SHP77 (cell line): ENCODE measurements at places on chromosomes 2 and 18.

GRCh38 chr2:232447091-232447620 lies 8.8 kb upstream of the ALPI start:
- no peak for DNase-seq

DNA sequence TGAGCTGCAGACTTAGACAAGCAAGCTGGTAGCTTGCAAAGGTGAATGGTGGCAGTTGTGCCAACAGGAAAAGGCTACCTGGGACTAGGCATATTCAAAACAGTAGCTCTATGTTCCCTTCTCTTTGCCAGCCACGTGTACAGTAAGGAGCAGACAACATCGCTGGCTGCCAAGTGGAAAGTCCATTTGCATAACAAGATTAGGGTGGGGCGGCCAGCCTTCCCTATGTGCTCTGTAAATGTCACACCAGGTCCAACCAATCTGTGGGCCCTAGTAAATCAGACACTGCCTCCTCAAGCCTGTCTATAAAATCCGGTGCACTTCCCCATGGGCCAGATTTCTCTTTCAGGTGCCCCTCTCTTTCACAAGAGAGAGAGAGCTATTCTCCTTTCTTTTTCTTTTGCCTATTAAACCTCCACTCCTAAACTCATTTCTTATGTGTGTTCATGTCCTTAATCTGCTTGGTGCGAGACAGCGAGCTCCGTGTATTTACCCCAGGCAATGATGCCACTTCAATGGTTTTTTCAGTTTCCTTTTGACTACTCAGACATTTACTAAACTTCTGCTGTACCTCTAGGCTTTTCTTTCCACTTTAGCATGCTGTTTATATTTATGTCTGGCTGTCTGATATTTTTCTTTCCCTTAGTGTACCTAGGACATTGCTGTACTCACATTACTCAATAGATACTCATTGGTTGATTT lies 297.4 kb upstream of the GCFC2 start:
- no peak for DNase-seq

- DNase-seq = no peak
Measured at GRCh38 chr2:216107760-216108159, 1.4 kb upstream of the XRCC5 start.

- no peak for DNase-seq
Measured at GRCh38 chr2:10196110-10196892, 73.8 kb downstream of the RRM2 start.

DNA sequence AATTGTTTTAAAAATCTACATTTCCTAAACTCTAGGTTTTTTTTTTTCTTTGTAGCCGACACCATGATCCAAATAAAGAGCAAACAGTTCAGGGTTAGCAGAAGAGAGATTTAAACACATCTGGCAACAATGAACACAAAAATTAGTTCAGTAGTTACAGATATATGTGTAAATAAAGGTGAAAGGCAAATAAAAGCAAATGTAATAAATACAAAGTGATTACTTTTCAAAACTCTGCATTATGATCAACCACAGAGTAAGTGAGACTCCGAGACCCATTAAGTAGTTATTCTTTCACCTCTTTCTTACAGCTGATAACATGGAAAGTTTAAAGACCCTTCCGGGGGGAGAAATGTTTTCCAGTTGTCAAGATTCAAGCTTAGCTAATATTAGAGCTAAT lies 716 bp downstream of the CALCRL start:
- no peak for DNase-seq

DNA sequence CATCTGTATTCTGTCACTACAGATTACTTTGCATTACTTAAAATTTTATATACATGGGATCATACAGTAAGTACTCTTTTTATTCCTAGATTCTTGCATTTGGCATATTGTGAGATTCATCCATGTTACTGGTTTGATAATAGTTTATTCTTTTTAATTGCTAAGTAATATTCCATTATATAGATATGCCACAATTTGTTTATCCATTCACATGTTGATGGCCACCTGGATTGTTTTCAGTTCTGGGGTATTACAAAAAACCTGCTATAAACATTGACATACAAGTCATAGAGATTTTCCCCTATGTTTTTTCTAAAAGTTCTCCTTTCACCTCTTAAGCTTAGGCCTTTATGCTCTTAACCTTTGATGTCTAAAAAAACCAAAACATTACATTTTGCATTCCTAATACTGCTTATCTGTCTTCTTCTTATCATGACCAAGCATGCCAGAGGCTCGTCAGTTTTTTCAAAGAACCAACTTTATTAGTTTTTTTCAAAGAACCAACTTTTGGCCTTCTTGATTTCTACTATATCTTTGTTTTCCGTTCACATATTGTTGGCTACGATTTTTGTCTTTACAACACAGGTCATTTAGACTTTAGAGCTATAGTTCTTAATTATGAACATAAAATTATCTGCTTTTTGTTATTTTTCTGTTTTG lies 86.9 kb downstream of the ATAD2B start:
- no peak for DNase-seq

DNA sequence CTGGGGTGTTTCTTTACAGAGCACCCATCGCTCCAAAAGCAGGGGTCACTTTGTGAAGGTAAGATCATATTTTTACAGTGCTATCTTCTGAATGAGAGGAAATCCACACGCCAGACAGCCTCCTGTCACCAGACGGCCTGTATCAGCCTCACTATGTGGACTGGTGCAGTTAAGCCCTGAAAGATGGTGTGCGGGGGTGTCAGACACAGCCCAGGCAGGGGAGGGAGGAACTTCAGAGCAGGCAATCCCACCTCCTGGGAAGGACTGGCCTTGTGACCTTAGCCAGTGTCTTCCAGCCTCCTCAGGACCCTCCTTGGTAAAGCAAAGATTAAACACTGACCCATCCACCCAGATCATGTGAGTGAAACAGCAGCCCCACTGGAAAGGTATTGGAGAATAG lies 249.4 kb upstream of the CTAGE1 start:
- DNase-seq = no peak

DNA sequence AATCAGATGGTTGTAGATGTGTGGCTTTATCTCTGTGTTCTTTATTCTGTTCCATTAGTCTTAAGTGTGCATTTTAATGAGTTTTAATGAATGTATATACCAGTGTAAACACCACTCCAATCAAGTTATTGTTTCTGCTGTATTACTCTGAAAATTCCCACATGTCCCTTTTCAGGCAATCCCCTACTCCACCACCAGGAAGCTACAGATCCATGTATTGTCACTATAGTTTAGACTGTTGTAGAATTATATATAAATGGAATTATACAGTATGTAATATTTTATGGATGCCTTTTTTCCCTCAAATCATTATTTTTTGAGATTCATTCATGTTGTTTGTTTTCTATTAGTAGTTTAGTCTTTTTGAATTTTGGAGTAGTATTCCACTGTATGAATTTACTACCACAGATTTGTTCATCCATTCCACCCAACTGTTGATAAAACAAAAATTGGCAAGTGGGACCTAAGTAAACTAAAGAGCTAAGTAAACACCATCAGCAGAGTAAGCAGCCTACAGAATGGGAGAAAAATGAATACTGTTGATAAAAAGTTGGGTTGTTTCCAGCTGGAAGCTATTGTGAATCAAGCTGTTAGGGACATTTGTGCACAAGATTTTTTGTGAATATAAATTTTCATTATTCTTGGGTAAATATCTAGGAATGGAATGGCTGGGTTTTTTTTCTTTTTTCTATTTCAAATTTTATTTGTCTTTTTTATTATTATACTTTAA lies 262.0 kb downstream of the CAMKMT start:
- DNase-seq = no peak

DNA sequence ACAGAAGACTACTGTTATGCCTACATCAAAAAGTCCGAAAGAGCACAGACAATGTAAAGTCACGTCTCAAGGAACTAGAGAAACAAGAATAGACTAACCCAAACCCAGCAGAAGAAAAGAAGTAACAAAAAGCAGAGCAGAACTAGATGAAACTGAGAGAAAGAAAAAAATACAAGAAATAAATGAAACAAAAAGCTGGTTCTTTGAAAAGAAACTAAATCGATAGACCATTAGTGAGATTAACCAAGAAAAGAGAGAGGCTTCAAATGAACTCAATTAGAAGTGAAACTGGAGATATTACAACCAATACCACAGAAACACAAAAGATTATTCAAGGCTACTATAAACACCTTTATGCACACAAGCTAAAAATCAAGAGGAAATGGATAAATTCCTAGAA lies 271.8 kb downstream of the MBD2 start:
- DNase-seq = no peak

GRCh38 chr18:61975526-61976326 lies 82.9 kb upstream of the RNF152 start:
- DNase-seq = no peak

- DNase-seq = peak; percentile 62
Measured at GRCh38 chr18:57353940-57354461, 1.6 kb downstream of the ST8SIA3 start.

DNA sequence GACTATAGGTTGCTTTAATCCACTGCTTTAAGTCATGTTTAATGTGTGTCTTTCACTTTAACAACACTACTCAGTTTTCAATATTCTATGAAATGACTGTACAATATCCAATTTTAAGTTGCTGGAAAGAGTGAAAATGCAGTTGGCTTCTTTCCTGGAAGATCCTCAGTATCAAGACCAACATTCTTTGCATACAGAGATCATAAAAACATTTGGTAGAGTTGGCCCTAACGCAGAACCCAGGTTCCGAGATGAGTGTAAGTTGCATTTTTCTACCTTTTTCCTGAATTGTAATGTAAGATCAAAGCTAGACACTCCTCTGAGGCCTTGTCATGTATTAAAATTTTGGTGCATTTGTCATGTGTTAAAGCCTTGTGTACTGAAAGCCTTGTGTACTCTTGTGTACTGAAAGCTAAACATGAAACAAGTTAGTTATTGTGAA lies 42.9 kb upstream of the TNFRSF11A start:
- DNase-seq = no peak

- DNase-seq = no peak
Measured at GRCh38 chr18:3305354-3305762, 43.4 kb downstream of the MYL12B start.

DNA sequence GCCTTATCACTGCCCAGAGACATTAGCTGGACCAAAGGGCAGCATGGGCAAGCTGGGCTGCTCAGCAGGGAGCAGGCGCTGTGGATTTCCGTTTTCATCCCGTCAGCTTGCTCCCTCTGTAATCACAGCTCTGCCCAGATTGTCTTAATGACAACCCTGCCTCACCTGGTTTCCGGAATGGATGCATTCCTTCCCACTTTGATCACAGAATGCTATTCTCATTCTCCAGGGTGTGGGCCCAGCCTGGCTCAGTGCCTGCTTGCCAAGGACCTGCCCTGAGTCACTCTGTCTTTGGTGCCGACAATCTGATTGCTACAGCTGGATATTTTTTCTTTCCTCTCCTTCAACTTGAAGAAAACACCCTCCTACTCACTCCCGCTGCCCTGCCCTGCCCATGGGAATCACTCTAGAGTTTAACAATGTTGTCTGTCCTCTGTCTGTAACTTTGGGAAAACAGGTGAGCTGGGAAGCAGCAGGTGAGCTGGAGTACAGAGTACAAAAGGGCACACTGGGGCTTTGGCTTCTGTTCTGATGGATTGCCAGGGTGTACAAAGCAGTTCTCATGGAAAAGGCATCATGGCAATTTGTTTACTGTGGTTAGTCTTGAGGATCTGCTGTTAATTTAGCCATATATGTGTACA lies 27.2 kb upstream of the FAM136A start:
- no peak for DNase-seq

- no peak for DNase-seq
Measured at GRCh38 chr2:237431372-237431771, 17.4 kb upstream of the COL6A3 start.

DNA sequence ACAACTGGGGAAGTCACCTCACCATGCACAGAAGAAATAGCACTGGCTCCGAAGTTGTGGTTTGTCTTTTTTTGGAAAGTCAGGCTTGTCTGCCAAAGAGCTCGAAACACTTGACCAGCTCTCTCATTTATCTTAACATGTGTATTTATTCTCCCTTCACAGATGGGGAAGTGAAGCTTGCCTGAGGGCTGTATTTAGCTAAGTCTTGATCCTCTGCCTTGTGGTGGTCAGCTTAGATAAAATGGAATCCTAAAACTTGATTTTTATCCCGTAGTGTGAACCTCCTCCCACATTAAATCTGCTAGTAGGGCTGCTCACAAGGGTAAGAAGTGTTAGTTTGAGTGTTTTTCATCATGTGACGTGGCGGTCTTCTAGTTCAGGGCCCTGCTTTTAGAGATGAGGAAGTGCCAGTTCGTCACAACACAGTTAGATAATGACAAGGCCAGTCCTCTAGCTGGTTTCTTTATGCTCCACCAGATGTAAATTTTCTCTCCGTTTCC lies 89.7 kb downstream of the TMEM247 start:
- DNase-seq = no peak

DNA sequence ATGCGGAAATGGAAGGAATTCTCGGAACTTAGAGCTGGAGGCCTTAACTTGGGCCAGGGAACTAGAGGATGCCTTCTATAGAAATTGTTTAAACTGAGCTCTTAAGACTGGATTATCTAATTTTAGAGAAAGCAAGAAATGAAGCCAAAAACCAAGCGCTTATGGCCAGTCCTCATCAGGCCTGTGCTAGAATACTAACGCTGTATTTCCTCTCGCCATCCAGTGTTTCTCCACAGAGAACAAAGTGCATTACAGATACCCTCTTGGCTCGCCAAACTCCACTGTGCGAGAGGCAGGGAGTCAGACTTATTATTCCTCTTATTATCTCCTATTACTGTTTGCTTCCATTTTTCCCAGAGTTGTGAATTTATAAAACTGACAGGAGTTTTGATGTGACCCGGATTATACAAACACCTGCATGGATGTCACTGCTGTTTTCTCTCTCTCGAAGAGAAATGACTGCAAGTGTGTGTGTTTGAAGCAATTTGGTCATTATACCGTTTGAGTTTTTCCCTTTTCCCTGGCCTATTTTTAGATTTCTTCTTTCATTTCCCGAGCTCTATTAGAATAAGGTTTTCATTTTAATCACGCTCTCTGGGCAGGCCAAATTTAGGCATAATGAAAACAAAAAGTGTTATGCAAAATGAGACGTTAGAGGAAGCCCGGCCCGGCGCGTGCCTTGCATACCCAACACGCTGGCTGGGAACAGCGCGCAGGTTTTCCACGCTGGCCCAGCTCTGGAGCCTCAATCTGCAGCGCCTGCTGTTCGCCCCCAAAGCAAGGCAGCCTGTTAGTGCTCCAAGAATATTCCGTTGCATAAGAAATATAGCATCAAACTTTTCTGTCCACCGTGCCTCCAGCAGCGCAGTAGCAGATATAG lies 103.3 kb downstream of the ALK start:
- DNase-seq = no peak

GRCh38 chr2:48991415-48992131 lies 162.7 kb downstream of the FSHR start:
- DNase-seq = no peak
